T-helper 17 cell (primary cell): ENCODE measurements at places on chromosomes 4 and X. TPM values are rescaled to one million over a fixed set of nuclear protein-coding genes. Genes with fewer than 3 reads are reported as not detected.

DNA sequence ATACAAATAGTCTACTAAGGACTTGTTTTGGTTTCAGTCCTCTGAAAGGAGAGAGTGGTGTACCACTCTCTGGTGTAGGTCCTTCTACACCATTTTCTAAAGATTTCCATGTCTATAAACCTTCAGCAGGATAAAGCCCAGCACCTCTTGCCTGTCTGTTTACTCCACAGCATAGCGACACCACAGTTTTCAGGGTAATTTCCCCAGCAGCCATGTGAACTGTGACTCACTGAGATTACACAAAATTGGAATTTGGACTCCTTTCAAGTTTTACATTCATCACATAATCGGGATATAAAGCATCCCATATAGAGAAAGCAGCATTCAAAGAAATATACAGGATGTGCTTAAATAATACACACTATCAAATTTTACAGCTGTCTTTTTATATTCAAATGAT is 229.6 kb downstream of the PRDM5 start:
- peaks cover 18% of the 10 kb centered on the region for H3K27me3 ChIP-seq
- no peak overlapping the region for H3K4me3 ChIP-seq
- H3K27ac ChIP-seq: no peak overlapping the region
- DNase-seq: no peak
- no peaks in the 10 kb centered on the region for H3K4me1 ChIP-seq
- H3K36me3 ChIP-seq: no peaks in the 10 kb centered on the region

- peaks cover 3% of the 10 kb centered on the region for H3K36me3 ChIP-seq
- no peak overlapping the region for H3K27ac ChIP-seq
- no peak for DNase-seq
- H3K27me3 ChIP-seq: peaks cover 22% of the 10 kb centered on the region
- H3K4me3 ChIP-seq: no peak overlapping the region
Observed at GRCh38 chr4:119111296-119111695, 24.3 kb upstream of the MYOZ2 start.

- H3K27me3 ChIP-seq: no peaks in the 10 kb centered on the region
- no peaks in the 10 kb centered on the region for H3K4me1 ChIP-seq
- no peak overlapping the region for H3K4me3 ChIP-seq
- H3K36me3 ChIP-seq: no peaks in the 10 kb centered on the region
- no peak overlapping the region for H3K27ac ChIP-seq
Observed at GRCh38 chrX:84453351-84454246, 48.7 kb downstream of the HDX start.

DNA sequence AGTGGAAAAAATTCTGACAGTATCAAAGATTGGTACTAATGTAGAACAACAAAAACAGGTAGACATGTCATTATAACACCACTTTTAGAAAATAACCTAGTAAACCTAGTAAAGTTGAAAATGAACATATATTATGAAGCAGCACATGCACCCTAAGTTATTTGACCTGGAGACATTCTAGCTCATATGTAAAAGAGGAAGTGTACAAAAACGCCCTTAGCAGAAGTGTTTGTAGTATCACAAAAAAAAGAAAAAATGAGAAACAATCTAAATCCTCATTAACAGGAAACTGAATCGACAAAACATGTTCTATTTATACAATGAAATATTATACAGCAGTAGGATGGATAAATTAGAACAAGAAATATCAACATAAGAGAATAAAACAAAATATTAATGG is 318.9 kb upstream of the PPP1R2C start:
- H3K27ac ChIP-seq: no peak overlapping the region
- peaks cover 2% of the 10 kb centered on the region for H3K4me1 ChIP-seq
- H3K4me3 ChIP-seq: no peak overlapping the region
- no peak for DNase-seq
- no peaks in the 10 kb centered on the region for H3K36me3 ChIP-seq

ALAS2 gene
- not detected for total RNA-seq

DNA sequence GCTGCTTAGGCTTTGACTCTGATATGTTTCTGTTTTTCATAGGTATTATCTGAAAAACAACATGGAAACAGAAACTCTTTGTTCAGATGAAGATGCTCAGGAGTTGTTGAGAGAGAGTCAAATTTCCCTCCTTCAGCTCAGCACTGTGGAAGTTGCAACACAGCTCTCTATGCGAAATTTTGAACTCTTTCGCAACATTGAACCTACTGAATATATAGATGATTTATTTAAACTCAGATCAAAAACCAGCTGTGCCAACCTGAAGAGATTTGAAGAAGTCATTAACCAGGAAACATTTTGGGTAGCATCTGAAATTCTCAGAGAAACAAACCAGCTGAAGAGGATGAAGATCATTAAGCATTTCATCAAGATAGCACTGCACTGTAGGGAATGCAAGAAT is 238.6 kb downstream of the RAPGEF2 start:
- no peaks in the 10 kb centered on the region for H3K4me1 ChIP-seq
- no peak for DNase-seq
- no peak overlapping the region for H3K27ac ChIP-seq
- H3K27me3 ChIP-seq: no peaks in the 10 kb centered on the region
- no peak overlapping the region for H3K4me3 ChIP-seq

DNA sequence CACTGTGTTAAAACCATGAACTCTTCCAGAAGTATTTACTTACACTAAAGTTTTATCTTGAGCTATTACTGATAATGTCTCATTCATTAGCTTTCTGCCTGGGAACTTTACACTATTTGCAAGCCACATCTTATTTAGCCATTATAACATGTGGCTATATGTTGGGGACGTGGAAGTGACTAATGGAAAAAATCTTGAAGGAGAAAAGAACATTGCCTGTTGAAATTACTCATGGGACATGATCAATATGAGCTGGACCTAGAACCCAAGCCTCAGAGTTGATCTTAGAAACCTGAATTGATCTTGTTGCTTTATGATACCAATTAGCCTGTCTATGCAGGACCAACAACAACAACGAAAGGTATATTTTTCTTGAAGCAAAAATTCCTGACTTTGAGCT is 22.5 kb upstream of the ARHGAP6 start:
- no peak overlapping the region for H3K27ac ChIP-seq
- no peaks in the 10 kb centered on the region for H3K27me3 ChIP-seq
- DNase-seq: no peak
- H3K36me3 ChIP-seq: no peaks in the 10 kb centered on the region

CYP2U1 gene
- total RNA-seq: 0.96 TPM

- H3K36me3 ChIP-seq: no peaks in the 10 kb centered on the region
- H3K4me1 ChIP-seq: no peaks in the 10 kb centered on the region
- no peaks in the 10 kb centered on the region for H3K27me3 ChIP-seq
- H3K4me3 ChIP-seq: no peak overlapping the region
- H3K27ac ChIP-seq: no peak overlapping the region
Observed at GRCh38 chrX:144293229-144293628, 409.4 kb downstream of the UBE2NL start.
